ENCODE measurements at places on chromosomes 12 and 14.
A peak's percentile ranks its signal among the peaks of the same experiment; 100 is the strongest.

DNA sequence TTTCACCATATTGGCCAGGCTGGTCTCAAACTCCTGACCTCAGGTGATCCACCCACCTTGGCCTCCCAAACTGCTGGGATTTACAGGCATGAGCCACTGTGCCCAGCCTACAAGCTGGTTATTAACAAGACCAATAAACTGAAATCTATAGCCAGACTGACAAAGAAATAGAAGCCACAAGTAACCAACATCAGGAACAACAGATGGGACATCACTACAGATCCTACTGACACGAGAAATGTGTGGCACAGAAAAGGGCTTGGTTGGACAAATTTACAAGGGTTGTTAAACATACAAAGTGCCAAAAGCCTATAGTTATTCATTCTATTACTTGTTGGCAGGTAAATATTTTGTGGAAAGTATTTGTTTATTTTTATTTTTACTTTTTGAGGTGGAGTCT lies 11.6 kb downstream of the MTA1 start:
- no peak for DNase-seq

DNA sequence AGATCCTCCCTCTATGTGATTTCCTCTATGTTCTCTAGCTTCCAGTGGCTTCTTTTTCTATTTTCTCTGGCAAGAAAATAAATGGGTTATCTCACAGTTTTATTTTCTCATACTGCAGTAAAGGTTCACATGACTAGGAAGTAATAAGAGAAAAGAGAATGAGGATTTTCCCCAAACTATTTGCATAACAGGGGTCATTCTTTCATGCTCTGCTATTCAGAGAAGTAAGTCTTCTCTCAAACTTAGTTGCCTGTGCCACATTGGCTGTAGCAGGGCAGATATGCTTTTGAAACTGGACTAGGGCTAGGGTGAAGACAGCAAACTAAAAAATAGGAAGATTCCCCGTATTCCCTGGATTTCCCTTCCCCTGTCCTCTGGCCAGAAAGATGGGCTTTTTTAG lies 57.4 kb downstream of the ACSM4 start:
- no peak for DNase-seq

- no peak for DNase-seq
Measured at GRCh38 chr12:121849665-121850064, 9.0 kb downstream of the HPD start.

DNA sequence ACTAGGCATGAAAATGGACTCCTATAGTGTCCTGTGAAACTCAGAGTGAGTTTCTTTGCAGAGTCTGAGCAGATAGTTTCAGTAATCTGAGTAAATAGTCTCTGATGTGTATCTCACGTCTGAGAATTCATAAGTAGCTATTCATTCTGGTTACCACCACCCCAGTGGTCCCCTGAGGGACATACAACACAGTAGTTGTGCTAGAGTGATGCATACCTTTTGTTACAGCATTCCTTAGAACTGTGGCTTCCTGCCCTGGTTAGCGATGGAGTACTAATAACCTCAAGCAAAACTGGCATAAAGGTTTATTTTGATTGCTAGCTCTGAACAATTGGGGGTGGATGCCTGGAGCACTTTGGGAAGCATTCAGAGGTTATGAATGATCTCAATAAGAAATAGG lies 114.7 kb downstream of the DAAM1 start:
- no peak for DNase-seq

DNA sequence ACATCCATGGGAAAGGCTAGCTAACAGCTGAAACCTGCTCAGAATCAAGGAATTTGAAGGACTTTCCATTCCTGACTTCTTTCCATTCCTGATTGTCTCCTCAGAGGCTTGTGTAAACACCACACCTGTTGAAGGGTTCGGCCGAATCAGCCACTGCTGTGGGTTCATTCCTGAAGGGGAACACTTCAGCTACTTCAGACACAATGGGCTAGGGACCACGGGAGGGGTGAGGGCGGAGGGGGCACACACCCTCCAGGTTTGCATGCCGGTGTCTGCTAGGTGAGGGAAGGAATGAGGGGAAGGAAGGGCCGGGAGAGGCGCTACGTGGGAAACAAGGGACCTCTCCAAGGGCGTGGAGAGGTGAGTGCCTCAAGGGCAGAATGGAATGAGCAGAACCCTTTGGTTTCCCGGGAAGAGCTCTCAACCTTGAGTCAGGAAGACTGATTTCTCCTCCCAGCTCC lies 1.3 kb downstream of the GPRC5A start:
- DNase-seq: no peak

DNA sequence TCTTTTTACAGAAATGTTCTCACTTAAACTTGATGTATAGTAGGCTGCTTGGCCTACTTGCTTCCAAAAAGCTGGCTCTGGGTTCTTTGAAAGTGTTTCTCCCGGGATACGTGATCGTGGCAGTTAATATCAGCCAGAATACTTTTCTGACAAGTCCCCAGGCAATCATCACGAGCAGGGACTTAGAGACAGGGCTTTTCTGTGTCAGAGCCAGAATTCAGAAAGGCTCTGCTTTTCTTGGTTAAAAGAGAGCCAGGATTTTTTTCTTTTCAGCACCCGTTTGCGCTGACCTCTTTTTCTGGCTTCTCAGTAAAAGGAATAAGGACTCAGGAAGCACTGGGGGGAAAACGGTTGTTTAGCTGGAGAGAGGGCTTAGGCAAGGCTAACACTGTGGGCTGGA lies 57.8 kb upstream of the ARHGAP5 start:
- no peak for DNase-seq

DNA sequence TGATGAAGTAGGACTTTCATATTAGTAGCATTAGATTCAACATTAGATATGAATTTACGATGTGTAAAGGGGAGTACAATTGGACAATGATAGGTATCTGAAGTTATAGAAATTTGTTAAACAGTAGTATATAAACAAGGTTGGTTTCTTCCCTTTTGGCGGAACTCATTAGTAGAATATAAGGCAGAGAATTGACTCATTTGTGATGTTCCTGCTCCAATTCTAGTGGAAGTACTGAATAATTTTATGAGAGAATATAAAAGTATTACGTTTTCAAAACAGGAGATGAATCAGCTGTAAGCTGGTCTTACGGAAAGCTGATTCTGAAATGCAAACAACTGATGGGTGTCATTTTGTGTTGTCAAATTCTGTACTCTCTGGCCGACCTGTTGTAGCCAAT lies 13.4 kb downstream of the ZC3H14 start:
- no peak for DNase-seq

GRCh38 chr14:81567302-81567701 lies 33.6 kb upstream of the SEL1L start:
- DNase-seq: no peak

- DNase-seq: no peak
Measured at GRCh38 chr14:77641534-77642341, 25.3 kb upstream of the SPTLC2 start.

DNA sequence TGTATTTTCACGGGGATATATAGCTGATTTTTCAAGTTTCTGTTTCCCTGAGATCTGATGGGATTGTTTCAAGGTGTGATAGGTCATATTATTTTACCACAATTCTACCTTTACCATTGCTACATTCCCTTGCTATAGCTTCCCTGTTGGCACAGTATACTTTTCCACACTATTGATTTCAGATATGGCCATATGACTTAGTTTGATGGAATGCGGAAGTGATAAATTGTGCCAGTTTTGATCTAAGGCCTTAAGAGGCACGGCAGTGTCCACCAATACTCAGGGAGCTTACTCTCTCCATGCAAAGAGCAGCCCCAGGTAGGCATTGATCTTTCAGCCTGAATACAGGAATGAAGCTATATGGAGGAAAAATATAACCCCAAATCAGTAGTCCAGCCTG lies 315.7 kb downstream of the SLC16A7 start:
- DNase-seq: no peak

- DNase-seq: no peak
Measured at GRCh38 chr12:85156569-85156968, 120.4 kb downstream of the LRRIQ1 start.

DNA sequence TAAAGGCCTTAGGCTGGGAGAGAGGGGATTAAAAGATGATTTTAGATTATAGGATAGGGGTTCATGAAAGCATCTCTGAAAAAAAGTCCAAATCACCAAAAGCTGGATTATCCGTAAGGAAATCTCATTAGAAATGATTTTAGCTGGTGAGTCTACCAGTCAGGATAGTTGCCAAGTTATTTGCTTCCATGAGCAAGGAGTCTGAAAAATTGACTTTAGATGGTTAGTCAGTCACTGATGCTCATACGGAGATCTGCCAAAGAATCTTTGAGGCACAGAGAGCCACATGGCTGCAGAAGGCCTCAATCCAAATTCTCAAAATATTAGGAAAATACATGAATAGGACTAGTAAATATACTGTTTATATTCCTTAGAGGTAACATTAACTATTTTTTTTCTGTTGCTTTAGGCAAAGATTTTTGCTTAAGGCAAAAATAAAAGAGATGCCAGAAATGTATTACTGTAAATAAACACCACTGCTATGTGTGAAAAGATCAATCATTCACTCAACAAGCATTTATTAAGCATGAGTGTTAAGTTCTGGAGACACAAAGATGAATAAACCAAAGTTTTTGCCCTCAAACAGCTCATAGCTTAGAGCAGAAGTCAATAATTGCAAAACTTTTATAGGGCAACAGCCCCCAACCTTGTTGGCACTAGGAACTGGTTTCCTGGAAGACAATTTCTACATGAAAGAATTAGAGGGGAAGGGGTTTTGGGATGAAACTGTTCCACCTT lies 105.2 kb downstream of the BBS10 start:
- DNase-seq: no peak

- DNase-seq: no peak
Measured at GRCh38 chr12:52952076-52952801, 3.3 kb downstream of the KRT18 start.

- DNase-seq: no peak
Measured at GRCh38 chr12:118611295-118611694, 234.9 kb downstream of the SUDS3 start.

DNA sequence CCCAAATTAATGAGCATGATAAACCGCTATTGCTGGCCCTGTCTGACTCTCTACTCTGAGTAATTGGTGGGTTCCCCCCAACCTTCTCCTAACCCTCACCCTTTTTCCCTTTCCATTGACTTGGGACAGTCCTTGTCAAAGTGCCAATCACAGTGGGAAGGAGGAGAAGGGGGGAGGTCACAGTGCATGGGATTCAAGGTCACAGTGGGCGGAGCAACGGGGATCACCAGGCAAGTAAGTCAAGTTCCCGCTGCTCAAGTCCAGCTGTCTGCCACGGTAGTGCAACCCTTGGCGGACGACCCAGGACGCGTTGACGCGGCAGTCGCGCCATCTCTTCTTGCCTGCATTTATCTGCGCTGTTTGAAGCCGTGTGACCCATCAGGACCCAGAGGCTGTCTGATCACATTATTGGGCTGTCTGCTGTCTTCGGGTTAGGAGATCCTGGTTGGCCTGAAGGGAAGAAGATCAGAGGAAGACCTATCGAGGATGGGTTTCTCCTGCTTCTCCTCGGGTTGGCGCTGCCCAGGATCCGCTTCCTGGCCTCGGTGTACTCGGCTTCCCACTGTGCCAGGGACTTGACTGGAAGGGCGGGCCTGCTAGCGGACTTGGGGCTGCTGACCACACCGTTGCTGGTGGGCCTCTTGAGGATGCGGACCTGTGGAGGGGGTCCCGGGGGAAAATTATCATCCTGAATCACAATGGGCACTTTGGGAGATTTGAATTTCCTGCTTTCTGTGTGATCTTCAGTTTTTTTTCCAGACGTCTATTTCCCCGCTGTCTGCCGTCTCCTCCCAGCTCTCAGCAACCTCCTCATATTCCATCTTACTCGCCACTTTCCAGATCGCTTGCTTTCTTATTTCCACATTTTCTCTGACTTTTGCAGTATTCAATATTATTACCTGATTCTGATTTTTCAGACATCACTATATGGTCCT lies 3.1 kb upstream of the MDM2 start:
- no peak for DNase-seq

DNA sequence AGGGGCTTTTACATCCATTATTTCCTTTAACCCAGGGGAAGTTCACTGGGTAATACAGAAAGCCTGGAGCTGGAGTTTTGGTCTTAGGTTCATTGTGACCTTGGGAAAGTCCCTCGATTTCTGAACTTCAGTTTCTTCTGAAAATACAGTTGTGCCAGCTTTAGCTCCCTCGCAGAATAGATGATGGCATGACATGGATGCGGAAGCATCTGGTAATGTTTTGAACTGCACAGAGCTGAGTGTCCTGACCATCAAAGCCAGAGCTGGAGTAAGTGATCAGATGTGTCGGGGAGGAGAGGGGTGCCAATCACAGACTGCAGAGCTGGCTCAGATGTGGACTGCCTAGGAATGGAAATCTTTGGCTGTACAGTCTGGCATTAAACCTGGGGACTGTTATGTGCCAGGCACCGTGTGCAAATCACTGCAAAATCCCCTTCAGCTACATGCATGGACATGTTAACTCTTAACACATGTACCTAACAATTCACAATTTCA lies 180.9 kb downstream of the ETV6 start:
- DNase-seq: no peak

DNA sequence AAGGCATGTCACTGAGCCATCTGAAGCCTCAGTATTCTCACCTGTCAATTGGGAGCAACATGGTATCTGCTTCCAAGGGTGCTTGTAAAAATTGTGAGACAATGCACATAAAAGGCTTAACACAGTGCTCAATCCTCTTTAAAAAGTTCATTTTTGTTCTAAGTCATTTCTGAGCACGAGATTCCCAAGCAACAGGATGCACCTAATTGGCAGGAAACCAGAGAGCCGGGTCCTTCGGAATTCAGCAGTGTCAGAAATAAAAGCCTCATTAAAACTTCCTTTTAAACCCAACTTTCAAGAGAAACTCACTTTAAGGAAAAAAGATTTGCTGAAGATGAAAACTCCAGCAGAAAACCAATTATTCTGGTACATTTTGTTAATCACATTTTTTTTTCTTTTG lies 112.4 kb upstream of the NOS1 start:
- DNase-seq: no peak

DNA sequence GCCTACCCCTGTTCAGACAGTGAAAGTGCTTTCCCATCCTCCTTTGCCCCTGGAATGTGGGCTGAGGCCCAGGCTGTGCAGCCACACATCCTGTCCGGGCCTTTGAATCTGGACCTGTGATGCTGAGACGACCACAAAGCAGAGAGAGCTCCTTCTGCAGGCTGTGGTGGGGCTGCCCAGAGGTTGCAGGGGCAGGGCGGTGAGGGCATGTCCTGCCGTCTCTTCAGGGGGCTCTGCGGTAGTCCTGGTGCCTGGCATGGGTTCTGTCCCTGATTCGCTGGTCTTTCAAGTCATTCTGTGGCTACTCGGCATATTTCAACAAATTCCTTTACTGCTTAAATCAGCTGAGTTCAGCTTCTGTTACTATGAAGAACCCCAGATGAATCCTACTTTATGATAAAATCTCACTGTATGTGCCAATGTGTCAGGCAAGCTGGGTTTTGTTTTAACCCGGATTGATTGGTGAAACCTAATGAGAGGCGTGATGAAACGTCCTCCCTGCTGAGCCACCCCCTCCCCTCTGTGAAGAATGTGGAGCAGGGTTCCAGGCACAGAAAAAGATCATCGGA lies 63.4 kb upstream of the DICER1 start:
- DNase-seq: peak; percentile 59

GRCh38 chr14:36857842-36858445 lies 196.3 kb downstream of the PAX9 start:
- DNase-seq: no peak

GRCh38 chr14:84927096-84927827 lies 602.7 kb upstream of the FLRT2 start:
- peak; percentile 40 for DNase-seq
